ENCODE measurements at places on chromosomes 7 and 10. TPM values are rescaled to one million over a fixed set of nuclear protein-coding genes. Genes with fewer than 3 reads are reported as not detected.

The TMEM225B gene
- 0.89 TPM for total RNA-seq

The IFIT1B gene
- 4.9 TPM for total RNA-seq

The BCAP29 gene
- total RNA-seq: 43.4 TPM

The RET gene
- 9.3 TPM for total RNA-seq

The CYP3A4 gene
- 2.6 TPM for total RNA-seq

Data from skin of body (tissue), 3 donors.